ENCODE measurements at places on chromosomes 2 and 18.

DNA sequence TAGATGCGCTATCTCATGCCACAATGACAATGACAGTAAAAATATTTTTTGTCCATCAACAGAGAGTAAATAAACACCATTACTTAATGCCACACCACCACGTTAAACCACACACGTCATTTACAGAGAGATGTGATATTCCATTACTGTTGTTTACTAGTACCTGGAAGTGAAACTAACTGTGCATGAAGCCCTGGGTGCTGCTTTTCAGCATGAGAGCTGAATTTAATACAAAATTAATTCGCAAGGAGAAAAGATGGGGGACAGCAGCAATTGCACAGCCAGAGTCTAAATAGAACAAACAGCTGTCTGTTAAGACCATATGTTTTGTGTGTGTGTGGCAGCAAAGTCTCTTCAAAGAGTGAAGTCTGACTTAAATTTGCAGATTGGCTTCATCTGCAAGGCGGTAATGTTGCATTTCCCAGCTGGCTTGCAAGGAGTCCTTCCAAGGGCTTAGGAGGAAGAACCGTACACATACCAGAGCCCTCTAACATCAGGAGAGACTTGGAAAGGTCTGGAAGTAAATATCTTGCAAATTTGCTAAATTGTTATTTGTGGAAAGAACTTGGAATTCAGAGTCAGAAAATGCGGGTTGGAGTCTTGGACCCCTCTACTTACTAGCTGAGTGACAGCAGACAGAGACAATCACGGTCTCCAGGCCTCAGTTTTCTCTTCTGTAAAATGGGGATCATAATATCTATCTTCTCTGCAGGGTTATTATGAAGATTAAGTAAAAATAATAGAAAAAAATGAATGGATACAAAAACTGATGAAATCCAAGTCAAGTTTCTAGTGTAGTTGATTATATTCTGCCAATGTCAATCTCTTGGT lies 127.6 kb downstream of the ALPK2 start:
- no peak for DNase-seq

GRCh38 chr2:8121826-8122513 lies 559.9 kb upstream of the ID2 start:
- DNase-seq: no peak

DNA sequence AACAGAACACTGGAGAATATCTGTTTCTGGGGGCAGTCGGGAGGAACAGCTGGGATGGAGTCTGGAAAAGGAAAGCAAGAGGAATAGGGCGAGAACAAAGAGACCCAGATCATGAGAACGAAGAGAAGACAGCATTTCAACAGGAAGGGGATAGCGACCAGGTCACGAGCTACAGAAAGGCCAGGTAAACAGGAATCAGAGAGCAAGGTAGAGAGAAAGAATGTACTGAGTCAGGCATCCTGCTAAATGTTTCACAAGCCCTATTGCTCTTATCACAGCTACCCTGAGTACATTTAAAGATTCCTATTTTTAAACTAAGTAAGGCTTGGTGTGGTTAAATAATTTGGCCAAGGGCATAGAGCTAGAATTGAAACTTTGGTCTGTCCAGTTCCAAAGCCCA lies 254.9 kb upstream of the RAB12 start:
- no peak for DNase-seq

GRCh38 chr2:184814421-184814820 lies 216.1 kb downstream of the ZNF804A start:
- DNase-seq: no peak

- DNase-seq: no peak
Measured at GRCh38 chr2:165627470-165627869, 158.0 kb downstream of the CSRNP3 start.

GRCh38 chr2:174059178-174059883 lies 94.2 kb upstream of the SP3 start:
- DNase-seq: no peak

DNA sequence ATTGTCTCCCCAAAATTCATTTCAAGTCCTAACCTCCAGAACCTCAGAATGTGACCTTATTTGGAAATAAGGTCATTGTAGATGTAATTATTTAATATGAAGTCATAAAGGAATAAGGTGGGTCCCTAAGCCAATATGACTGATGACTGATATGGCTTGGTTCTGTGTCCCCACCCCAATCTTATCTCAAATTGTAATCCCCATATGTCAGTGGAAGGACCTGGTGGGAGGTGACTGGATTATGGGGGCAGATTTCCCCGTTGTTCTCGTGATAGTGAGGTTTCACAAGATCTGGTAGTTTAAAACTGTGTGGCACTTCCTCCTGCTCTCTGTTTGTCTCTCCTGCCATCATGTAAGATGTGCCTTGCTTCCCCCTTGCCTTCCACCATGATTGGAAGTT lies 43.0 kb upstream of the BCL11A start:
- DNase-seq: no peak

DNA sequence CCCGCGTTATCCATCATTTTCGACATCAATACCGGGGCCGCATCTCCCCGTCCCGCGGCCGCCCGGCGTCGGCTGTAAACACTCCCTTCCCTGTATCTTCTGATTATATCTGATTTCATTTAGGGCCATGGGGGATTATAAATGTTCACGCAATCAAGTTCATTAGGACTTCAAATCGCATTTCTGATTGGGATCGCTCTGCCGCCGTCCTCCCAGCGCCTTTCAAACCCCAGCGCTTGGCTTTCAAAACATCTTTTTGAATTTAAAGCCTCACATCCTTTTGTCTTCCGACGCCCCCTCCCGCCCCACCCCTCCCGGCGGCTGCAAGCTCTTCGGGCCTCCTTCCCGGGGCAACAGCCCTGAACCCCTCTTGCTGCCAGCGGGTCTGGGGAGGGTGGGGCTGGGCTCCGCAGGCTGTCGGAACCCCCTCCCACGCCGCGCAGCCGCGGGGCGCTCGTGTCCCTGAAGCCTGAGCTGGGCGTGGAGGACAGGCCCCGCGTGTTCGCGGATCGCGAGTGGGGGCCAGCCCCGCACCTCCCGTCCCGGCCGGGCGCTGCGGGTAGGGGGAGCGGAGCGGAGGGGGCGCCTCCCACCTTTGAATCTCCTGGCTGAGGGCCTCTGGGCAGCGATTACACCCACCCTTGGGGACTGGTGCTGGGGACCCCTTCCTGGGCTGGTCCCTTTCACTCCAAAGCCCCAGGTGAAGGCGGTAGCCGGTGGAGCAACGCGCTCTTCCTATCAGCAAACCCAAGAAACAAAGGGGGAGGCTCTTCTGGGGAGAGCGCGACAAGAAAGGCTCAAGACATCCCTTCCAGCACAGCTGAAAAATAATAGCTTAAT lies 11.3 kb upstream of the GBX2 start:
- no peak for DNase-seq

- no peak for DNase-seq
Measured at GRCh38 chr2:160142472-160142871, 57.6 kb downstream of the ITGB6 start.

- DNase-seq: no peak
Measured at GRCh38 chr2:105188343-105188742, 53.2 kb upstream of the GPR45 start.
